ENCODE measurements at places on chromosomes 3 and 15.

GRCh38 chr3:9209777-9210176 is 39.7 kb downstream of the SRGAP3 start:
- DNase-seq, result no peak

GRCh38 chr15:65323071-65323511 is 18.6 kb downstream of the RNU5B-1 start:
- DNase-seq, result no peak

DNA sequence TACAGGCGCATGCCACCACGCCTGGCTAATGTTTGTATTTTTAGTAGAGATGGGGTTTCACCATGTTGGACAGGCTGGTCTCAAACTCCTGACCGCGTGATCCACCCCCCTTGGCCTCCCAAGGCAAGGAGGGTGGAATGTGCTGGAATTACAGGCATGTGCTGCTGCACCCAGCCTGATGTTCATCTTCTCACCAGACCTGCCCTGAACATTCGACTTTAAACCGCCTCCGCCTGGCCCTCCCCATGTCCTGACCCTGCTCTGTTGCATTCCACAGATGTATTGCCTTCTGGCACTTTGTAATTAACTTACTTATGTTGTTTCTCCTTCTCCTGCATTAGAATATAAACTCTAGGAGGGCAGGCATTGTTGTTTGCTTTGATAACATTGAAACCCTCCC is 102.1 kb downstream of the LINGO1 start:
- DNase-seq, result no peak

- no peak for DNase-seq
Observed at GRCh38 chr15:61736790-61737189, 323.5 kb downstream of the VPS13C start.

DNA sequence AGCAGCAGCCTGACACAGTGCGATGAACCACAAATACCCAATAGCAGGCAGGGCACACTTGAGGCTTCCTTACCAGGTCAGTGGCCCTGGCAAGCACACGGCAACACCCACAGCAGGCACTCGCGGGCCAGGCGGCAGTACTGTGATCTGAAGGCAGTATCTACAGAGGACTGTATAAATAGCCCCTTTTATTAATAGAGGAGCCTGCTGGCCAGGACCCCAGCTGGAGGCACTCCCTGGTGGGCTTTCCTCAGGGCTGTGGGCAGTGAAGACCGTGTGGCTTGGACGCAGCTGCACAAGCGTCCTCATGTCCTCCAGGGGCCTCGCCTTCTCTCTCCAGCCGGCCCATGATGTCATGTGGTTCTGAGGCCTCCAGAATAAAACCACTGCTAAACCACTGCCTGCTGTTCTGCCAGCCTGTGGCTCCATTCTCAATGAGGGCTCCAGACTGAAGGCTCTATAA is 44.1 kb downstream of the LRIG1 start:
- no peak for DNase-seq

DNA sequence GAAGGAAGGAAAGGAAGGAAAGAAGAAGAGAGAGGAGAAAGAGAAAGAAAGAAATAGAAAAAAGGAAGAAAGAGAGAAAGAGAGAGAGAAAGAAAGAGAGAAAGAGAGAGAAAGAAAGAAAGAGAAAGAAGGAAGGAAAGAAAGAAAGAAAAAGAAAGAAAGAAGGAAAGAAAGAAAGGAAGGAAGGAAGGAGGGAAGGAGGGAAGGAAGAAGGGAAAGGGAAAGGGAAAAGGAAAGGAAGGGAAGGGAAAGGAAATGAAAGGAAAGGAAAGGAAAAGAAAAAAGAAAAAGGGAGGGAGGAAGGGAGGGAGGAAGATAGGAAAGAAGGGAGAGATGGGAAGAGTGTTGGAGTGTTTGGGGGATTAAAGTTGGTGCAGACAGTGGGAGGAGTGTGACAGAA is 450.1 kb downstream of the GBE1 start:
- no peak for DNase-seq

DNA sequence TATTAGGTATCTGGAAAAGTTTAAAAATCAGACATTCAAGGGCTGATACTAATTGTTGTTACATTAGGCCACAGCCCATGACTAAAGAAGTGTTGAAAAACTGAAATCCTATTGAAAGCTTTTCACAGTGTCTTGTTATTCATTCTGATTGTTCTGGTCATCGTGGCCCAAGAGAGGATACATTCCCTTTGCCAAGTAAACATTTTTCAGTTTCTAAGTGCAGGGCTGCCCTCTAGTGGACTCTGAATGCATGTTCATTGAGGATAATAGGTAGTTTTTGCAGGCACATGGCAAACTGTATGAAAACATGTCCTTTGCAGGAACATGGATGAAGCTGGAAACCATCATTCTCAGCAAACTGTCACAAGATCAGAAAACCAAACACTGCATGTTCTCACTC is 181.1 kb downstream of the MYRIP start:
- DNase-seq, result no peak
